ENCODE measurements at places on chromosomes 4 and X.

GRCh38 chr4:107801766-107802211 lies 22.9 kb upstream of the SGMS2 start:
- no peak for DNase-seq

DNA sequence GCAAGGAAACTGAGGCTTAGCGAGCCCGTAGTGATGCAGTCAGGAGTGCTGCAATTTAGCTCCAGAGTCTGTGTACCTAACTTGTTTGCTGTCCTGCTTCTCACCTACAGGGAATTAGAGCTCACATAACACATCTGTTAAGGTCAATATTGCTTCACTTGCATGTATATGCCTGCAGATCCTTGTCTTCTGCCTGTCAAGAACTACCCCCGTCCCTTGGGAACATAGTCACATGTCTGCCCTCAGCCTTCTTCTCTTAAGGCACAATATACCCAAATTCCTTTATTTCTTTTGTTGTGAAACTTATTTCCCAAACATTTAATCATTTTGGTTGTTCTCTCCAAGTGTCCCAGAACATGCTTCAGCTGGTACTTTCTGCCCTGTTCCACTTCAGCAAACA lies 103.3 kb upstream of the LEF1 start:
- no peak for DNase-seq

- peak; percentile 90 for DNase-seq
Observed at GRCh38 chrX:153926858-153927671, 1.0 kb upstream of the ARHGAP4 start.

DNA sequence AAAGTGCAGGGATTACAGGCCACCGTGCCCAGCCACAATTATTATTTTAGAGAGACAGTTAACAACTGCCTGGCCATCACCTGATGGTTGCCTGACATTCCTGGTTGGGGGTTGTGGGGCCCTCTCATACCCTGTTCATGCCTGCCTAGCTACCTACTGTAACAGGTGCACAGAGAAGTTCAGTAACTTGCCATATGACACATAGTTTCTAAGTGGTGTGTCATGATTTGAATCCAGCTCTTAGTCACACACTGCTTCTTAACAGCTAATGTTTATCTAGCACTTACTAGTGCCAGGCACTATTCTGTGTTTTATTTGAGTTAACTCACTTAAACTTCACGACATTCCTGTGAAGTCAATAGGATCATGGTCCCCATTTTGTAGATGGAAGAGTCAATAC lies 122.7 kb upstream of the JADE1 start:
- DNase-seq = no peak

- DNase-seq = no peak
Observed at GRCh38 chr4:93828332-93828994, at the start of gene ATOH1. TSS of gene ATOH1 (plus strand) at chr4:93828753. CDS start at chr4:93828927, 174 bp downstream.

DNA sequence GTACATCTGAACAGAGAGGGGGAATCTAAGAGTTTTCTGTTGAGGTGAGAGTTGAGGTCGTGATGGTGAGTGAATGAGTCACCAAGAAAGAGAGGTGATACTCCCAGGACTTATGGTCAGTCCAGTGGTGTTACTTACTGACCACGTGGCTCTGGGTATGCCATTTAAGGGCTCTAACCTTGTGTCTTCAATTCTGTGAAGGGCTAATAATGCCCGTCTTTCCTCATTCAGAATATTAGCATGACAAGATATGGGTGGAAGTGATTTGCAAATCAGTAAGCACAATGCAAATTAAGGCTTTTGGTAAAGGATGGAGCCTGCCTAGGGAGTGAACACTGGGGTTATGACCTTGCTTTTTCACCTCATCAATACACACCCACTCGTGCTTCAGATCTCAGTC lies 75.2 kb downstream of the COQ2 start:
- DNase-seq = no peak
